Aortic smooth muscle cell (primary cell): ENCODE measurements at places on chromosomes 7 and 10. TPM values are rescaled to one million over a fixed set of nuclear protein-coding genes. Genes with fewer than 3 reads are reported as not detected.

NRCAM gene
- total RNA-seq: 1.6 and 2.5 TPM in 2 replicates

HOXA2 gene
- 0.79 and 0.99 TPM in 2 replicates for total RNA-seq

CLDN3 gene
- not detected in 2 replicates for total RNA-seq

ELOVL3 gene
- total RNA-seq: 0.26 TPM in 1 of 2 replicates, not detected in the other

ERVW-1 gene
- total RNA-seq: not detected in 2 replicates
